ENCODE measurements at places on chromosomes 6 and 20. TPM values are rescaled to one million over a fixed set of nuclear protein-coding genes. Genes with fewer than 3 reads are reported as not detected.
A peak's percentile ranks its signal among the peaks of the same experiment; 100 is the strongest.

GRCh38 chr6:132084811-132085509, 133.8 kb upstream of the CCN2 start:
- H3K36me3 ChIP-seq: no peaks in the 10 kb centered on the region
- DNase-seq: no peak
- H3K27me3 ChIP-seq: no peaks in the 10 kb centered on the region
- H3K4me1 ChIP-seq: no peaks in the 10 kb centered on the region
- no peak overlapping the region for H3K4me3 ChIP-seq

- no peaks in the 10 kb centered on the region for H3K36me3 ChIP-seq
- H3K4me3 ChIP-seq: no peak overlapping the region
- DNase-seq: no peak
- no peaks in the 10 kb centered on the region for H3K27me3 ChIP-seq
These were observed 56.6 kb downstream of the SH3BGRL2 start for GRCh38 chr6:79687759-79688158.

GRCh38 chr6:4910037-4910760, 93.6 kb downstream of the RPP40 start:
- peaks cover 6% of the 10 kb centered on the region for H3K36me3 ChIP-seq
- no peak for DNase-seq
- H3K4me3 ChIP-seq: no peak overlapping the region

DNA sequence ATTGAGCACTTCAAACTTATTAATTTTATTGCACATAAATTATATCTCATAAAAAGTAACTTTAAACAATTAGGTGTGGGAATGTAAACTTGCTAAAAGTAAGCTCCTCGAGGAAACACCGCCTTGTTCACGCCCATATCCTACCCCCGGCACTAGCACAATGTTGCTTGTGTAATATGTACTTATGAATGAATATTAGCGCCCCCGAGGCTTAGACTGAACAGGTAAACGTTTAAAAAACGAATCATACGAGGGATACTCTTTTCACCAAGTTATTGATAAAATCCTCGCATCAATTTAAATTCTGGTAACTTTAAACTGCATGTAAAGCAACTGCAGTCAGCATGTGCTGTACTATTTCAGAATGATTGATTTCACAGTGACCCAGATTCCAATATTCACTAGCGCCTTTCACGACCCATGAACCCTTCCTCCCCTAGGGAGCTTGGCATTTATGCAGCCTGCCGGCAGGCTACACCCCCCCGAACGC, 637 bp downstream of the TFB1M start:
- H3K4me3 ChIP-seq: peak overlapping the region; percentile 84
- no peak for DNase-seq
- H3K36me3 ChIP-seq: peaks cover 4% of the 10 kb centered on the region
- peak overlapping the region; percentile 87 for H3K27ac ChIP-seq
- H3K4me1 ChIP-seq: peaks cover 20% of the 10 kb centered on the region

DNA sequence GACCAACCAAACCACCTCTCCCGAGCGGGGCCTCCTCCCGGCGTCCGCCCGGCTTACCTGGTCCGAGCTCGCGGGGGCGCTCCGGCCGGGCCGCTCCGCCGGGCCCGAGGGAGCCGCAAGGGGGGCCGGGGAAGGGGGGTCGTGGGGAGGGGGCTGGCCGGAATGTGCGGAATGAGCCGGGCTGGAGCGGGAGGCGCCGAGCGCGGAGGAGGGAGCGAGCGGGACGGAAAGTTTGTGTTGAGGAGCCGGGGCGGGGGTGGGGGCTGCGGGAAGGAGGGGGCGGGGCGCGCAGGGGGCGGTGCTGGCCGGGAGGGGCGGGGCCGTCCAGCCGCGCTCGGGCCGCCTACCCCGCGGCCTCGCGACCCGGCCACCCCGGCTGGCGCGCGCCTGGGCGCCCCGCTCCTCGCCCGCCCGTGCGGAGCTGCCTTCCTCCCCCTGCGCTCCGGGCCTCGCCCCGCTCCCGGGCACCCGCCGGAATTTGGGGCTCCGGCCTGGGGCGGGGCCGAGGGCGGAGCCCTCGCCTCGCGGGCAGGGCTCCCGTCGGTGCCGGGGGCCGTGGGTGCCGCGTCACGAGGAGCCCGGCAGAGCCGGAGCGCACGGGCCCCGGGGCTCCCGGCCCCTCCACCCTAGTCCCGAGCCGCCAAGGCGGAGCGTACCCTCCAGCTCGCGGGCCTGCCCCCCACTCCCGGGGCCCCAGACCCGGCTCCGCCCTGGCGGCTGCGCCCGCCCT, at the start of gene TEAD3:
Gene TEAD3, minus strand, starts transcription at position 239 of the 730 bp plus-strand sequence.
- H3K27ac ChIP-seq: peak within 1 kb of the TSS; percentile 57
- H3K4me3 ChIP-seq: peak within 1 kb of the TSS; percentile 50
- no peaks in the 10 kb centered on the region for H3K36me3 ChIP-seq
- DNase-seq: peak; percentile 51
- peaks cover 10% of the 10 kb centered on the region for H3K4me1 ChIP-seq
- peaks cover 8% of the 10 kb centered on the region for H3K27me3 ChIP-seq

GRCh38 chr20:34964486-34964885, 8.8 kb downstream of the MYH7B start:
- no peaks in the 10 kb centered on the region for H3K4me1 ChIP-seq
- H3K27me3 ChIP-seq: no peaks in the 10 kb centered on the region
- H3K36me3 ChIP-seq: no peaks in the 10 kb centered on the region
- H3K27ac ChIP-seq: no peak overlapping the region

GRCh38 chr6:25755483-25755882, 941 bp downstream of the SLC17A4 start:
- DNase-seq: no peak
- no peaks in the 10 kb centered on the region for H3K36me3 ChIP-seq
- no peaks in the 10 kb centered on the region for H3K27me3 ChIP-seq
- H3K27ac ChIP-seq: no peak overlapping the region
- H3K4me3 ChIP-seq: no peak overlapping the region

DNA sequence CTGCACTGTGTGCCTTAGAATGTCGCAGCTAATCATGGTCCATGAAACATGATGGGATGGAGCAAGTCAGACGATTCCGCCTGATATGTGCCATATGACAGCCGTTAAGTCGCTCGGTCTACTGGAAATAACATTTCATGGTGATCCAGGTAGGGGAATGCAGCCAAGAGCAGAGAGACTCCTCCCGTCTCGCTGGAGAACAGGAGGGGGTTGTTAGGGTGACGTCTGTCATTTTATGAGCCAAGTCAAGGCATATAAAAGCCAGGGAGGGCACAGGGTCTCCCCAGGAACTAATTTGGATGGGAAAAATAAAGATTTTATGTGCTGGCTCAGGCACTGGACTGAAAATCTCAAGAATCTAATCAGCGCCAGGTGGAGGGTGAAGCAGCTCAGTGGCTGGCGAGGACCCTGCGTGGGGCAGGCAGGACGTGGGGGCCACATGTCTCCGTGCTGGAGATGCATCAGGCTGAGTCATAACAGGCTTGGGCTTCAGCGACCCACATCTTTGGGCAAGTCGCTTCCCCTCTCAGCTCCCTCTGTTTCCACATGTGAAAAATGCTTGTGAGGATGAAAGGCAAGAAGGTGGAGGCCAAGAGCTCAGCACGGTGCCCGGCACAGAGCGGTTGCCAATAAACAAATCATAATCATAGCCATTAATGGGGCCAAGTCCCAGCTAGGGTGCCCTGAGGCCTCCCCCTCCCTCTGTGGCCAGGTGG, 234.6 kb downstream of the ANKRD60 start:
- DNase-seq: no peak
- H3K36me3 ChIP-seq: no peaks in the 10 kb centered on the region

DNA sequence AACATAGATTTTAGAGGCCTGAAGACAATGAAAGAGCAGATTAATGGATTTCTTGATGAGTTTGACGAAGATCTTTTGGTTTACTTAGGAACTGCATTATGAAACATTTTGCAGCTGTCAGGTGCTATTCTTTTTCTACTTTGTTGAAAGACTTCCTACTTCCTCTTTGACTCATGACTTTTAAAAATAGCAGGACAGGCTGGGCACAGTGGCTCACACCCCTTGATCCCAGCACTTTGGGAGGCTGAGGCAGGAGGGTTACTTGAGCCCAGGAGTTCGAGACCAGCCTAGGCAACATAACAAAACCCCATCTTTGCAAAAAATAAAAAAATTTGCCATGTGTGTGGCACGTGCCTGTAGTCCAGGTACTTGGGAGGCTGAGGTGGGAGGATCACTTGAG, 52.0 kb downstream of the ITCH start:
- no peak overlapping the region for H3K27ac ChIP-seq
- no peaks in the 10 kb centered on the region for H3K4me1 ChIP-seq

GRCh38 chr6:147486683-147487082, 21.8 kb upstream of the SAMD5 start:
- no peaks in the 10 kb centered on the region for H3K4me1 ChIP-seq
- no peaks in the 10 kb centered on the region for H3K36me3 ChIP-seq
- no peak overlapping the region for H3K27ac ChIP-seq
- no peak for DNase-seq
- no peaks in the 10 kb centered on the region for H3K27me3 ChIP-seq

- no peaks in the 10 kb centered on the region for H3K36me3 ChIP-seq
- no peaks in the 10 kb centered on the region for H3K27me3 ChIP-seq
- DNase-seq: no peak
- no peak overlapping the region for H3K27ac ChIP-seq
- peaks cover 50% of the 10 kb centered on the region for H3K4me1 ChIP-seq
These were observed 50.9 kb downstream of the JARID2 start for GRCh38 chr6:15296735-15297134.

- peaks cover 6% of the 10 kb centered on the region for H3K36me3 ChIP-seq
- H3K4me1 ChIP-seq: peaks cover 28% of the 10 kb centered on the region
- H3K27ac ChIP-seq: no peak overlapping the region
These were observed 124.9 kb upstream of the EDN1 start for GRCh38 chr6:12165297-12165696.

GRCh38 chr6:41634657-41635056, 3.6 kb upstream of the MDFI start:
- peaks cover 4% of the 10 kb centered on the region for H3K4me1 ChIP-seq
- H3K36me3 ChIP-seq: no peaks in the 10 kb centered on the region
- H3K4me3 ChIP-seq: no peak overlapping the region
- DNase-seq: no peak
- H3K27me3 ChIP-seq: peaks cover 17% of the 10 kb centered on the region
- no peak overlapping the region for H3K27ac ChIP-seq

- H3K27ac ChIP-seq: no peak overlapping the region
- no peak for DNase-seq
- no peak overlapping the region for H3K4me3 ChIP-seq
- no peaks in the 10 kb centered on the region for H3K36me3 ChIP-seq
- H3K27me3 ChIP-seq: no peaks in the 10 kb centered on the region
These were observed 12.1 kb downstream of the CEP85L start for GRCh38 chr6:118639054-118639964.

DNA sequence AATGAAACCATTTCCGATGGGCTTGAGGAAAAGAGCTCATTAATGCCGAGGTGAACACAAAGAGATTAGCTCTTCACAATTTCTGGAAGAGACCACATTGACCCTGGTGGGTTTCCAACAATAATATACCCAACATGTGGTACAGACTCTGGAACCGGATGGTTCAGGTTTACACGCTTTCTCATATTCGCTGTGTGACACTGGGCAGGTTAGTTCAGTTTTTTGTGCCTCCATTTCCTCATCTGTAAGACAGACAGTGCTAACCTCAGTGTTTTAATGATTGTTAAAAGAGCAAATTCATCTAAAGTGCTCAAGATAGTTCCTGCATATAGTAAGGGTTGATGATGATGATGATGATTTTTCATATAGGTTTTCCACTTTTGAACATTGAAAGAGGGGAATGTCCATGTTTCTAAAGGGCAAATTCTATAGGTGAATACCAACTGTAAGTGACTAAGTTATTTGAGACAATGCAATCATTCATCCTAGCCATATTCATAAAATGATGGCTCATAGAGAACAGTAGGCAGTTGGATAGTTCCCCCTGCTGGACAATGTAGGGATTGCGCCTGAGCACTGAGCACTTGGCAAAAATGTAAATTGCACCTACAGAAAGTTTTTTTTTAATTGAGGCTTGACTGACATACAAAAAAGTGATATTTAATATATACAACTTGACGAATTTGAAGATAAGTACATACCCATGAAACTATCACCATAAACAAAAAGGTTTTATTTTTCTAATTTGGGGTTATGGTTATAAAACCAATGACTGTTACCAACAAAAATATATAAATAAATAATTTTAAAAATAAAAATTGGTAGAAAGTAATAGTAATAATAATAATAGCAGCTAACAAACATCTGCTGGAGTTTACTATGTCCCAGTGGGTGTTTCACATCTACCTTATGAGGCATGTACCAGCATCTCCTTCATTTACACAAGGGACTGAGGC, 2.1 kb upstream of the PERP start:
- H3K27me3 ChIP-seq: peaks cover 10% of the 10 kb centered on the region
- no peaks in the 10 kb centered on the region for H3K36me3 ChIP-seq
- H3K4me1 ChIP-seq: peaks cover 13% of the 10 kb centered on the region
- peak; percentile 59 for DNase-seq

DCDC2 gene
- total RNA-seq: not detected

CBLN4 gene
- not detected for total RNA-seq

PDE10A gene
- total RNA-seq: not detected

PGC gene
- total RNA-seq: not detected

NKAIN4 gene
- total RNA-seq: not detected

GHRH gene
- total RNA-seq: not detected

FOXF2 gene
- not detected for total RNA-seq

GFRAL gene
- total RNA-seq: not detected

SNRPB2 gene
- 116 TPM for total RNA-seq
